ENCODE measurements at places on chromosomes 6 and 20. TPM values are rescaled to one million over a fixed set of nuclear protein-coding genes. Genes with fewer than 3 reads are reported as not detected.

POFUT1 gene
- 65.5 TPM for total RNA-seq

MEP1A gene
- total RNA-seq = not detected

DNA sequence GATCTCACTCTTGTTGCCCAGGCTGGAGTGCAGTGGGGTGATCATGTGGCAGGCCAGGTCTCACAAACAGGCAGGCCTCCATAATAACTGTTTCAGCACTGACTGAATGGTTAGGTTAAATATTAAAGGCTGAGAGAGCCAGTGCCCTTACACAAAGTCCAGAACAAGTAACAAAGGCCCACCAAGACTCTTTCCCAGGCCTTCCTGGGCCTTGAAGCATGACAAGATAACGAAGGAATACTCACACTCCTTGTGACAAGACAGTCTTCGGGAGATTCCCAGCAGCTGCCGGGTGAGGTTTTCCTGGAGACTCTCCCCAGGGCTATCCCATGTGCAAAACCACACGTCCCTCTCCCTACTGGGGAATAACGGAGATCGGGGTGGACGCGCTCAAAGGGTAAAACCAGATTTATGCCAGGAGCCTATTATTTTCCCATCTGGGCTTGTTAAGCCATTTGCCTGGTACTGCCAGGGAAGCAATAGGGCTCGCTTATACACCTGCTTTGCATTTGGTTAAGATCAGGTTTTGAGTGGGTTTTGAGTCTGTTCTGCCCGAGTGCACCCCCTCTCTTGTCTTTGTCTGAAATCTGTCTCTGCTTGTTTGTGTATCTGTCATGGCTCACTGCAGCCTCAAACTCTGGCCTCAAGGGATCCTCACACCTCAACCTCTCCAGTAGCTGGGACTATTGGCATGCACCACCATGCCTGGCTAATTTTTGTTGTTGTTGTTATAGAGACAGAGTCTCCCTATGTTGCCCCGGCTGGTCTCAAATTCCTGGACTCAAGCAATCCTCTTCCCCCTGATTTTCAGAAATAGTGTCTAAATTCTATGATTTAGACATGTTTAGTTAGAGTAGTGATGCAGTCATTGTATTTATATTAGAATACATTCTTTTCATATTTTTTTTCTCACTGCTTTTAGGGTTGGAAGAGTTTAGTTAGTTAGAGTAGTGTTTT lies 1.4 kb upstream of the ENPP3 start:
- no peak for DNase-seq

DNA sequence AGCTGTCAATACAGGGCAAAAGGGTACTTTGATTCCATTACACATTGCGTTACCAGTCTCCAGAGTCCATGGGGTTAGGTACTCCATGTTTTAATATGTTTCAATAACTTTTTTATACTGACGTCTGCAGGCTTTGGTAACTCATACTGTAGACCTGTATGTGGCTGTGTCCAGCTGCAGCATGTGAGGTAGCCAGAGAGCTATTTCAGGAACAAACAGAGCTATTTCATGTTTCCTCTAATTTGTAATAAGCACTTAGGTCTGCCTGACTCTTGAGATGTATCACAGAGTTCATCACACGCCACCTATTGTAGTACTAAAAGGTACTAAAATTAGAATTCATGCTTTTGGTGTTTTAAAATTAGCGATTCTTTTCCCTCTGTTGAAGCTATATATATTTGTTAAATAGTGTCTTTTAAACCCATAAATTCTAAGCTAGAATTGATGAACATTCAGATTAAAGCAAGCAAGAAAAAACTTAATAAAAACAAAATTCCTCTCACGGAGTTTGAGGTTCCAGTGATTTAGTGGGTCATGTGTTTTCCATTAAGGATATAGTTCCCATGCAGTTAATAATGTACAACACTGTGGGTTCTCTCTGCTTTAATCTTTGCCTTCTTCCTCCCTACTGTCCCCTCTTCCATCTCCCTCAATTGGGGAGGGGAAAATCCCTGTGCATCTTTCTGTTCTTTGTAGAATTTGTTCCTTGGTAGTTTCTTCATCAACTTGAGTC lies 37.0 kb downstream of the FOXO3 start:
- DNase-seq = no peak

- DNase-seq = peak; percentile 55
Measured at GRCh38 chr20:50918403-50918802, 12.8 kb downstream of the ADNP start.

DNA sequence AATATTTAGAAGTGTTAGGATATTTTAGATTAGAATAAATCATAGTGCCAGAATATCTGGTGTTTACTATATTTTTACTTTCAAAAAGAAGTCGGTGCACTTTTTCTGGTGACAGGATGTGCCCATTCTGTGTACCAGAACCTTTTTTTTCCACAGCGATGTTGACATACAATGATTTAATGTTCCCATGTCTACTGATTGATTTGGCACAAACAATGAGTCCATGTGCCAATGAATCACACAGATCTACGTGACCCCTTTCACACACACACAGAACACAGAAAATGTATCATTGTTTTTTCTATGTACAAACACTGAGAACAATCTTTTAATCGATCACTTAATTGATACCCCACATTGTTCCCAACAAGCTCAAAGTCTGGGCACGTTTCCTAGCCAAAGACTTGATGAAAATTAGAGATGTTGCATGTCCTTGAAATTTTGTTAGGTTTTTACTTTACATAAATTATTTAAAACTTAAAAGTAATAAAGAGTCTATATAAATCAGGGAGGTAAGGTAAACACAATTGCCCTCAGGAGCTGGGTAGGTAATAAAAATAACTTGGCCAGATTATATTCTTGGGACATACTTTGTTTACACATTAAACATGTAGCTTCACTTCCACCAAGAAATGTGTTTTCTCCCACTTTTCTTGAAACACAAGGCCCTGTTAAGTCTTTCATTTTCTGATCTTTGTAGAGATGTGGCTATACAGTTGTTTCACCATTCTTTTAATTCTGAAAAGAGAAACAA lies 36.4 kb upstream of the SOX4 start:
- DNase-seq = no peak

EYS gene
- 0.07 TPM for total RNA-seq

GRCh38 chr20:44166477-44166876 lies 20.5 kb downstream of the JPH2 start:
- peak; percentile 65 for DNase-seq

DNA sequence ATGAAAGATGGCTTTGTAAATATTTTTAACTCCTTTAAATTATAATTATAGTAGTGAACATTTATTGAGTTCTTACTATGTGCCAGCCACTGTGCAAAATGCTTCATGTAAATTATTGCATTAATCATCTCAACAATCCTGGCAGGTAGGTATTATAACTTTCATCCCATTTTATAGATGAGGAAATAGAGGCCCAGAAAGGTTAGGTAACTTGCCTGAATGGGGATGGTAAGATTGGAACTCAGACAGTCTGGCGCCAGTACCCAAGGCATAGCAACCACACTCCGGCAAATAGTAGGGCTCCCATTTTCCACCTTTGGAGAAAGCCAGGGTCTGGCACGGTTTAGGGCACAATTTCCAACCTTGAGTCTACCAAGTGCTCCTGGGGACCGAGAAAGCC lies 129.8 kb downstream of the VEGFA start:
- no peak for DNase-seq

- DNase-seq = no peak
Measured at GRCh38 chr6:36227379-36228228, 31.1 kb downstream of the BRPF3 start.

HFE gene
- total RNA-seq = 5.7 TPM

LIME1 gene
- 7.6 TPM for total RNA-seq

GRCh38 chr6:31525932-31526591 lies 2.7 kb upstream of the MCCD1 start:
- DNase-seq = peak; percentile 25

DNA sequence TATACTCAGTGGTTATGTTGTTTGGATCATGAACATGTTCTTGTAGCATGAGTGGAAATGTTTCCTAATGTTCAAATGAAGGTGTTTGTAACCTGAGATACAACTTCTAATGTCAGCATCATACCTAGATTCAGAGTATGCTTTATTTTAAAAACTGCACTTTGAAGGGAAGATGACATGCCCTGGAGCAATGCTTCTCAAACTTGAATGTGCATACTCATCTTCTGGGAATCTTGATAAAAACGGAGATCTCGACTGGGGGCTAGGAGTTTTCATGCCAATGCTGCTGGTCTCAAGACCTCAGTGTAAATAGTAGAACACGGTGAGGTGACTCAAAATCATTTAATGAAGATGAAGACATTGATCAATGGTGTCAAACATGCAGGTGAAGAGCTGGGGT lies 440.0 kb upstream of the NOX3 start:
- DNase-seq = no peak

RUNX2 gene
- 26.1 TPM for total RNA-seq

DNA sequence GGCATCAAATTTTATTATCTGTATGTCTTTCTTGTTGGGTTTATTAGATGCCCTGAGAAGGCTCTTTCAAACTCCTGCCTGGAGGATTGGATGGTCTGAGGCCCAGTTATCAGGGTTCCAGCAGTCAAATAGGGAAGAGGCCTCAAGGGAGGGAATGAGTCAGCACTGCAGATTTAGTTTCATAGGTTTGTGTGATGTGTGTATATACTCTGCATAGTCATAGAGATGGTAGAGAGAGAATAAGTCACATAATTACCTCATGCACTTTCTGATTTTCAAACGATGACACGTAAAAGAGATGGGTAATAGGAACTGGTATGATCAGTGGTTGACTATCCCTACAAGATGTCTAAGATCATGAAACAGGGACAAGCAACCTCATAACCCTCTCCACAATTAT lies 82.1 kb downstream of the ADAT2 start:
- DNase-seq = peak; percentile 33

EFCAB8 gene
- 0.41 TPM for total RNA-seq

GRCh38 chr6:121438869-121439268 lies 3.4 kb downstream of the GJA1 start:
- no peak for DNase-seq

DNA sequence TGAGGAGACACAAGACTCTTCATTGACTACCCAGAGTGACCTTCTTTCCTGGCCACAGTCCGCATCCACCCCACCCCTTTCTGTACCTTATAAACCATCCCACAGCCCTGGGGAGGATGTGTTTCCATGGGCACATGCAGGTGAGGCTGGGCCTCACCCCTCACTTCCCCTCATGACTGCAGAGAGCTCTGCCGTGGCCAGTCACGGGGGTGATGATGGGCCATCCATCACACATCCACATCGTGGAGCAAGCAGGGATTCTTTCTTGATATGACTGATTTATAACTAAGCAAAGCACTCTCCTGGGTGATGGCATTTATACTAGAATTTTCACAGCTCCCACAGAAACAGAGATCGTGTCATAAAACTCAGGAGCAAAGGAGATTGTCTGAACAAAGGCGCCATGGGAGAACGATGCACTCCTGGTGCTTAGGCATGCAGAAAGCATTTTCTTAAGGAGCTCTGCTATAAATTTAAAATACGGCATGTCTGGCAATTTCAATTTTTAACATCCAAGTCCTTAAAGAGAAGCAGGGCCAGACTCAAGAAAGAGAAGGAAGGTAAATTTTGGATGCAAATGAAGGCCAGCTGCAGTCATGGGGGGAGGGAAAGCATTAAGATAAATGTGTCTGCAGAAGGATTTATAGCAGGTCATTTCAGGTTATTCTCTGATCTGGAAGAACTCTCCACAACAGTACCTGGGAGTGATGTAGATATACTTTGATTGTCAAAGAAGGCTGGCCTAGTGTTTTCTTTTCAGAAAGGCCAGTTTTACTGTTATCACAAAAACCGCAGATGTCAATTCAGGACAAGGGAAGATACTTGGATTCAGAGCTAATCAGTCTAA lies 777.0 kb downstream of the C6orf118 start:
- no peak for DNase-seq

DNA sequence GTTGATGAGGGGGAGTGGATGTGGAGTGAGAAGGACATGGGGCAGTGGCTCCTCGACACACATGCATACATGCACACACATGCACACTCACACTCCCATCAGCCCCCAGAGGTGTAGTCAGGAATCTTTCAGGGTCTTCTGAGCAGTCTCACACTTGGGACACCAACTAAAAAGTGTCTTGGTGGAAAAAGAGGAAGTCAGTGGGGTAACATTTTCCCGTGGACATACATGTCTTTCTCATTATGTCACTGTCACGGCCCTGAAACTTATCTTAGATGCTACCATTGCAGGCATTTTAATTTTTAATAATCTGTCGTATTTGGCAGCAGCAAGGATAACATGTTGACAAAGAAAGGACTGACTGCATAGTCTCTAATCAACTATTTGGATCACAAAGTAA lies 261.1 kb downstream of the ADGRG6 start:
- DNase-seq = no peak

SLCO4A1 gene
- 0.43 TPM for total RNA-seq

DNA sequence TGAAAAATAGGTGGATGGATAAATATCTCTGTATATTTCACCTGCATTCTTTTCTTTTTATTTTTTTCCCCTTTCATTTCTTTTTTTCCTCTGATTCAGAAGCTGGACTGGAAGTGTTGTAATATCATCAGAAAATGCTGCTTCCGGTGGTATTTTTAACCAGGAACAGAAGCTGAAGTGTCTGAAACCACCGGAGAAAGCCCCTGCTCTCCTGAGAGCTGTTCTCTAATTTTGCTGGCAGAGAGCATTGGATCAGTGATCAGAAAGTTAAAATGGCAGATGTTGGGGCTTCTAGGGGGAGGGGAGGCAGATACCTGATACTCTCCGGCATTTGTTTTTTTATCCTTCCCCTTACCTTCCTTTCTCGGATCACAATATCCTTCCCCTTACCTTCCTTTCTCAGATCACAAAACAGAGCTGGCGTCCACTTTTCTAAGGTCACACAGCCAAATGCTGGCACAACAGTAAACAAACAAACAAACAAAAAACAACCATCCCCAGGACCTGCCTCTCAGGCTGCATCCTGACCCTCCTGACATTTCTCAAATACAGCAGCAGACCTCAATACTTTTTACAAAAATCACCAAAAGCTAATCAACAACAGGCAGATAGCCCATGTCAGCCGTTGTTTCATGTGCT lies 143.2 kb upstream of the ZNF217 start:
- DNase-seq = peak; percentile 53

GRCh38 chr6:161586887-161587286 lies 313.0 kb upstream of the AGPAT4 start:
- no peak for DNase-seq

DNA sequence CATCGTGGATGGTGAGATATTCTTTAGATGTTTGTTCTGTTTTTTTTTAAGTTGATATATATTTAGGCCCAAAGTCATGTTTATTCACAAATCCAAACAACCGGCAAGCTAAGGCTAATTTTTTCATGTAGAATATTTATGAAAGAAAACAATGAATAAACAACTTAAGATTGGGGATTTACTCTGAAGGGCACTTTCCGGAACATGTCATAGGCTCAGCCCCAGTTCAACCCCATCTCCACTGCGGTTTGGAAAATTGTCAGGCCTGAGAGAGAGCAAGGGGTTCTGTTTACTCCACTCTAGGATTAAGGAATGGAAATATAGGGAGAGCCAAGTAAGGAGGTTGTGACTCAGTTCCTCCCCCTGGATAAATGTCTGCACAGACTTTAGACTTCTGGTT lies 18.3 kb downstream of the RPS6KA2 start:
- DNase-seq = no peak

- DNase-seq = no peak
Measured at GRCh38 chr6:110250838-110251237, 70.6 kb downstream of the CDC40 start.
